IMR-90 (cell line): ENCODE measurements at places on chromosomes 1 and 21. TPM values are rescaled to one million over a fixed set of nuclear protein-coding genes. Genes with fewer than 3 reads are reported as not detected.

The OR2L13 gene
- not detected in 2 replicates for total RNA-seq

DNA sequence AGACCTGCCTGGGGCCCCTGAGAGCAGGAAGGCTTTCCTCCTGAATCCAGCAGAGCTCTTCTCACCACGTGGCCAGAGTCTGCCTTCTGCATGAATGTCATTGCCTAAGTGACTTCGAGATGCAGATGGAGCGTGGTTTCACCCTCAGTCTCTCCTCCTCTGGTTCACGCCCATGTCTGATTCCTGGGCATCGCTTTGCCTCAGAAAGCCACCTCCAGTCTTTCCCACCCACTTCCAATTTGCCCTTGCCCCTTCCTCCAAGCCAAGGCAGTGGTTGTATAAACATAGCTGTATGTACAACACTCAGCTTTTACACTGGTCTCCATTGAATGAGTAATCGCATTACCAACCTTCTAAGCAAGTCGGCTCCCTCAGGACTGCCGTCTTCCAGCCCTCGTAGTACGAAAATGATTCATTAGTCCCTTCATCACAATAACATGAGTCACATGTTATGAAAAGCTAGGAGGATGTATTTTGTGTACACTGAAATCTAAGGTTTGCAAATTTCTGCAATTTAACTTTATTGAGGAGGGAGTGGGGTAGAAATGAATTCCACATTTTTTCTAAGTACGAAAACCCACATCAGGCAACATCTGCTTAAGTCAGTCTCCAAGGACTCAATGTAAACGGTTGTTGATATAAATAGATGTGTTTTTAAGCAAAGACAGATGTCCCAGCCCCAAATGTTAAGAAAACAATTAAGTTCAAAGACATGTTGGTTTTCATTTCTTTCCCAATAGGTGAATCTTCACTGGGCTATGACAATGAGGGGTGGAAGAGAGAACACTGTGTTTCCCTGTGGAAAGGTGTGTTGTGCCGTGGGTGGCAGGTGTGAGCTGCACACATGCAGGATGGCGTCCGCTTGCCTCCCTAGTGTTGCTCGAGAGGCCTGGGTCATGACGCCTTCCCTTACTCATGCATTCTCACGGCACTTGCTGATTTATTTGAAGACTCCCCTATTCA lies 32.3 kb upstream of the ETS2 start:
- peak overlapping the region; percentile 92 for H3K27ac ChIP-seq
- no peaks in the 10 kb centered on the region for H3K36me3 ChIP-seq
- DNase-seq, result peak; percentile 99
- no peak overlapping the region for H3K4me3 ChIP-seq

The GRIK1 gene
- not detected in 2 replicates for total RNA-seq

The OR2L8 gene
- total RNA-seq, result not detected in 2 replicates

The ADIPOR1 gene
- total RNA-seq, result 83.9 and 92.5 TPM in 2 replicates

DNA sequence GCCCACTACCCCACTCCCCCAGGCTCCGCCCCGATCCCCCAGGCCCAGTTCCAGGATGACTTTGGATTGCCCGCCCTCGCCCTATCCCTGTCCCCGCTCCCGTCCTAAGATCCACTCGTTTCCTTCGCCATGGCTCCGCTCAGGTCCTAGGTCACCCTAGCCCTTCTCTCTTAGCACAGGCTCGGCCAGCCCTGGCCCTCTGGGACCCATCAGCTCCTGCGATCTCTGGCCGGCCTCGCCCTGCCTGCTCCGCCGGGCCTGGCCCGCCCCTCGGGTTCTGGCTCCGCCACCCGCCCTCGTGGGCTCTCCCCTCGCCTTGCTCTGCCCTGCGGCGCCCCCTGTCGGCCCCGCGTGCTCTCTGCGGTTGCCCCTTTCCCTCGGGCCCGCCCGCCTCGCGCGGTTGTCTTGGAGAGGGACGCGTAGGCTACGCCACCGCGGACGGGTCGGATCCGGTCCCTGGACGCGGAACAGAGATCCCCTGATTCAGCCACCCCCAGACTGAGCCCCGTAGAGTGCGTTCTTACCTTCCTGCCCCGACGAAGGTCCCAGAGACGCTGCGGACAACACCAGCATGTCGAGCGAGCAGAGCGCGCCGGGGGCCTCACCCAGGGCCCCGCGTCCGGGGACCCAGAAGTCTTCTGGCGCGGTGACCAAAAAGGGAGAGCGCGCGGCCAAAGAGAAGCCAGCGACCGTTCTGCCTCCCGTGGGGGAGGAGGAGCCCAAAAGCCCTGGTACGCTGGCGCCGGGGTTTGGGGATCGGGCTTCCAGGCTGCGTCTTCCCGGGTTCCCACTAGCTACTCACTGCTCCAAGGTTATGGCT lies at the start of gene LRRC71:
TSS of gene LRRC71 (plus strand) at position 400 of the 820 bp plus-strand sequence. CDS start at position 572, 172 bp downstream.
- H3K27ac ChIP-seq, result no peak within 1 kb of the TSS; the same call in 1 of the 2 replicates
- peak; percentile 64 for DNase-seq
- peaks cover 48% of the 10 kb centered on the region for H3K27me3 ChIP-seq
- H3K36me3 ChIP-seq, result peaks cover 2% of the 10 kb centered on the region; the same call in 1 of the 2 replicates
- peak within 1 kb of the TSS; percentile 36 for H3K4me3 ChIP-seq

- H3K4me1 ChIP-seq, result peaks cover 13% of the 10 kb centered on the region
- no peaks in the 10 kb centered on the region for H3K27me3 ChIP-seq
- H3K27ac ChIP-seq, result no peak overlapping the region
- no peak overlapping the region for H3K4me3 ChIP-seq
- no peak for DNase-seq
These were observed 10.4 kb downstream of the LAMB3 start for GRCh38 chr1:209641832-209642172.

The RUNX3 gene
- not detected in 2 replicates for total RNA-seq

GRCh38 chr1:202568826-202569225 lies 141.4 kb downstream of the SYT2 start:
- H3K4me3 ChIP-seq, result no peak overlapping the region
- peaks cover 3% of the 10 kb centered on the region; the same call in 1 of the 2 replicates for H3K36me3 ChIP-seq
- H3K27me3 ChIP-seq, result no peaks in the 10 kb centered on the region
- DNase-seq, result no peak
- H3K27ac ChIP-seq, result peak overlapping the region; percentile 25; the same call in 1 of the 2 replicates

DNA sequence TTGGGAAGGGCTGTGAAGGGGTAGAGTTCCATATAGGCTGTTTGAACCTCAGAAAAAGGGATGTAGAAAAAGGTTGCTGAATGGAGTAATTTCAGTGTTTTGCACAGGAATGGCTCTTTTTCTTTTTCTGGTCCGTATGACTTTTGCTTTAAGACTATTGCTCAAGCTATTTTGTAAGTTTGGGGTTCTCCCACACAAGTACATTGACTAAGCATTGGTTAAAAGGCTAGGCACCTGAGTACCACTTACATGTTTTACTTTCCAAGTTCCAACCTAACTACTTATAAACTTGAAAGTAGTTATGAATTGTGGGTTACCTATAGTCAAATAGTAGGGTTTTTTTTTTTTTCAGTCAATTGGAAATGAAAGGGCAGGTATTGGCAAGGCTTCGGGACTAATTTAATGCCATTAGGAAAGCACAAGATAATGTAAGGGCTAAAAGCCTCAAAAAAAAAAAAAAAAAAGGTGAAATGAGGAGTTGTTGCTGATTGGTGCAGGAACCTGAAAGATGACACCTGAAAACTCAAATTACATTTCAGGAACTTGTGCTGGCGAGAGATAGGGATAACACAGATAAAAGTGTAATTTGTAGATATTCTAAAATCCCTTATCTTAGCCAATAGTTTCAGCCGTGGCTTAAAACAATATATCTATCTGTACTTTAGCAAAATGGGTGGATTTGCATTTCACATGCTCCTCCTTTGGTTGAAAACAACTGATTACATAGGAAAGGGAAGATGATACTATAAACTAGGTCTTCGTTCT lies 209.5 kb downstream of the RPS6KC1 start:
- no peak overlapping the region for H3K27ac ChIP-seq
- H3K27me3 ChIP-seq, result no peaks in the 10 kb centered on the region
- DNase-seq, result no peak
- H3K36me3 ChIP-seq, result no peaks in the 10 kb centered on the region
- H3K4me3 ChIP-seq, result no peak overlapping the region

The ADORA3 gene
- not detected in 2 replicates for total RNA-seq

The CD2 gene
- not detected in 2 replicates for total RNA-seq

The G0S2 gene
- total RNA-seq, result 0.36 and 1.9 TPM in 2 replicates

GRCh38 chr1:167911413-167911812 lies 2.5 kb downstream of the ADCY10 start:
- peaks cover 5% of the 10 kb centered on the region for H3K36me3 ChIP-seq
- no peaks in the 10 kb centered on the region; the same call in 1 of the 2 replicates for H3K4me1 ChIP-seq
- no peak for DNase-seq
- H3K27me3 ChIP-seq, result no peaks in the 10 kb centered on the region

DNA sequence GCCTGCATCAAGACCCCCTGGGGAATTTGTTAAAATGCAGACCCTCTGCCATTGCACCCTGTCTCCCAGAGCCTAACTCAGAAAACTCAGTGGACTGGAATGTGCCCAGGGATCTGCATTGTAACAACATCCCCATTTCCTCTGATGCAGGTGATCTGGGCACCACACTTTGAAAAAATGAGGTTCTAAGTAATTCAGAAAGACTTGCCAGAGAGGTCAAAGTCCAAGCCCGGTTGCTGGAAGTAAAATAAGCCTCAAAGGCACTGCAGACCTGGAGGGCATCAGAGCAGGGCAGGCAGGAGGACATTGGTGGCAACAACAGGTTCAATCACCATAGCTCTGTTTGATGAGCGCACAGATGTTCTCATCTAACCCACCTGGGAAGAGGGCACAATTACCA lies 90.7 kb downstream of the SYT2 start:
- no peak for DNase-seq
- no peak overlapping the region for H3K27ac ChIP-seq
- no peaks in the 10 kb centered on the region for H3K27me3 ChIP-seq

- peak overlapping the region; percentile 63 for H3K4me3 ChIP-seq
- DNase-seq, result peak; percentile 21
- no peaks in the 10 kb centered on the region for H3K4me1 ChIP-seq
- H3K27ac ChIP-seq, result peak overlapping the region; percentile 8
- H3K36me3 ChIP-seq, result no peaks in the 10 kb centered on the region
These were observed 790 bp downstream of the TESK2 start for GRCh38 chr1:45490121-45490625.

DNA sequence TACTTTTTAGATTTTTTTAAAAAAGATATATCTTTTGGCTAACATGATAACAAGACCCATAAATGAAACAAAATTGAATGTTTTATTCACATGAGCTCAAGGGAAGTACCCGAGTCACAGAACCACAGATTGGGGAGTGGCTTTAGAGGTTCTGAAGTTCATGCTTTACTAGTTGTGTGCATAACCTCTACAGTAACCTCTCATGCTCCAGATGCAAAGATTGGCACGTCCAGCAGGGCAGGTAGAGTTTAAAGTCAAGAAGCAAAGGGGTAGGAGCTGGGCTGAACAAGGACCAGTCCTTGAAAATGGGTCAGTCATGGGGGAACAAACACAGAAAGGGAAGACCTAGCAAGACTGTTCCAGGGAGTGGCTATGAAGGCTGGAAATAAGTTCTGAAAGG lies 109.6 kb downstream of the RNF220 start:
- no peak for DNase-seq
- no peak overlapping the region for H3K27ac ChIP-seq
- no peaks in the 10 kb centered on the region for H3K4me1 ChIP-seq
- H3K27me3 ChIP-seq, result peaks cover 52% of the 10 kb centered on the region
- H3K36me3 ChIP-seq, result no peaks in the 10 kb centered on the region

DNA sequence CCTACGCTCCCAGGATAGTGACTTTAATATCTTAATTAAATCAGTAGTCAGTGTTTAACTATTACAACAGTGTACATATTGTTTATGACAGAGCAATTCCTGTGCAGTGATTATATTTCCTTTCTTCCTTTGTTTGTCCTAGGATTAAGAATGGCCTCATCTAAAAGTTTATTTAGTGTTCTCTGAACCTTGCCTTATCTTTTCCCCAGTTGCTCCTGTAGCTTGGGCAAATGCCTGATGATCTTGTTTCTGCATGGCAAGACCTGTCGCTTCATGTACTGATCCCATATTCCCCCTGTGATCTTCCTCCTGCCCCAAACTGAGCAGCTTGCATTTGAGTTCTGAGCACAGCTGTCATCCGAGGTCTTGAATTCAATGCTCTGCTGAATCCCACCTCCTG lies 69.1 kb upstream of the STUM start:
- H3K27me3 ChIP-seq, result peaks cover 42% of the 10 kb centered on the region
- H3K27ac ChIP-seq, result no peak overlapping the region
- H3K4me1 ChIP-seq, result peaks cover 3% of the 10 kb centered on the region; the same call in 1 of the 2 replicates
- H3K4me3 ChIP-seq, result no peak overlapping the region
